ENCODE measurements at places on chromosomes 7 and 10.

GRCh38 chr10:118543714-118544400 is 51.6 kb downstream of the PRLHR start:
- peak; percentile 36 for DNase-seq

DNA sequence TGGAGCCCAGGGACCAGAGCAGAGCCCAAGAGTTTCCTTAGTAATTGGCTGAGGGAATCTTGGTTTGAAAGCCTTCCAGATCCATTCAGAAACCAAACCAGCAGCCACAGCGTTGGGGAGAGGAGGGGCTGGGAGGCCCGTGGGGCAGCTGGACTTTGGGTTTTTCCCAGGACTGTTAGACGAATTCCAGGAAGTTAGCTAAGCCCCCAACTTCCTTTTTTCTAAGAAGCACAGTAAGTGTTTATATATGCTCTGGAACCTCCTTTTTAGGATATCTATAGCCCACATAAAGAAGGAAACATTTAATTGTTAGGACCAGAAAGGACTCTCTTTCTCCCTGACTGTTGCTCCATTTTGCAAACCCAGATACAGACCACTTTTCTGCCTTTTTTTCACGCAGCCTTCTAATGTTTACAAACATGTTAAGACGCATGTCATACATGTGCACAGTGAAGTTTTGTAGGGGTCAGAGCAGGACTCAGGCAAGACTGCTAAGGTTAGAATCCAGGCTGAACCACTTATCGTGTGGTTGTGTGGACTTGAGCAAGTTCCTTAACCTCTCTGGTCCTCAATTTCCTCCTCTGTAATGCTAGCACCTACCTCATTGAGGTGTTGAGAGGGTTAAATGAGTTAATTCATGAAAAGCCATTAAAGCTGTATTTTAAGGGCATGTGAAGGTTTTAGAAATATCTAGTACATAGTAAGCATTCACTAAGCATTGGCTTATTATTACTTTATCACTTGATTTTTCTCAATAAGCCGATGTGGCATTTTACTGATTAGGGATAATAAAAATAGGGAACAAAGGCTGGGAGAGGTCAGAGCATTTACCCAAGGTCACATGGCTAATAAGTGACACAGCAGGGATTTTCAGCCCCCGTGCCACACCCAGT is 42.4 kb downstream of the TBATA start:
- no peak for DNase-seq

GRCh38 chr10:24951201-24952142 is 934 bp downstream of the PRTFDC1 start:
- DNase-seq: no peak

- no peak for DNase-seq
Measured at GRCh38 chr7:157507987-157508386, 171.2 kb downstream of the DNAJB6 start.

GRCh38 chr7:145020454-145020853 is 184.6 kb upstream of the TPK1 start:
- no peak for DNase-seq

- no peak for DNase-seq
Measured at GRCh38 chr7:46930366-46930765, 651.5 kb downstream of the TNS3 start.

DNA sequence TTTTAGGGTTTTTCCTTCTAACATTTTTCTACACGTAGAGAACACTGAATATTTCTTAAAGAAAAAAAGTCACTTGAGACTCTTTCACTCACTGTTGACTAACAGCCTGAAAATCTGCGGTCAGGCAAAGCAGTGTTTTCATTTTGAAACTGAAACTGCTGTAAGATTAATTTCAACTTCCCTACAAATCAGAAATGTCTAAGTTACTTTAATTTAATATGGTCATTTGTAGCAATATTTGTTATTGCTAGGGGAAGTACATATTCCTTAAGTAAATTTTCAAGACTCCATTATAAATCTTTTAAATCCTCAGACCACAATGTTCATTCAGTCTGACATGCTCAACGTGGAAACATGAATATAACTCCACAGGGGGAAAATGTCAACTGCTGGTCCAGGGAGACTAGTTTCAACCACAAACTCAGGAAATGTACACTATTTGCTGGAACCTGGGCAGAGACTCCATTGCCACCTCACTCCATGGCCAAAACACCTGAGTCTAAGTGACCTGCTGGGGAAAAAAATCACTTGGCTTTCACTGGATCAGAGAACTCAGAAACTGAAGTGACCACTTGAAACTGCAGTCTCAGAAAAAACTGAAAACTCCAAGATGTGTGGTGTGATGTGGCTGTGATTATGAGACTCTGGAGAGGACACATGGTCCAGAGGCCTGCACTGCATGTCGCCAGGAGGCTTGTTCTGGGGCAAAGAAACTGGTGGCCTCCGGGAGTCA is 161.2 kb downstream of the TAX1BP1 start:
- no peak for DNase-seq

DNA sequence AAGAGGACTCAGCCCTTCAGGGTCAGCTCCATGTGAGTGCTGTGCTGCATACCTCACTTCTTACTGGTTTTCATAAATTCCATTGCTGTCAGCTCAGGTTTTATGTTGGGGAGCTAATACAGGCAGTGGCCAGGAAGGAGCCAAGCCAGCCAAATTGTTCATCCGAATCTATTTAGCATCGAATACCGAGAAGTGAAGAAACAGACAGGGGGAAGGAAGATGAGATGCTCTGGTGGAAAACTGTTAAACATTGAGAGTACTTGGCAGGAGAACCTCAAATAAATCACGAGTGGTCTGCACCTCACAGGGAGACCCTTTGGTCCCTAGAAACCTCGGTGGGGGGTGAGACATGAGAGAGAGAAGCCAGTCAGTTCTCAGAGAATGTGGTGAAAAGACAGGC is 196.0 kb upstream of the TMEM72 start:
- no peak for DNase-seq

DNA sequence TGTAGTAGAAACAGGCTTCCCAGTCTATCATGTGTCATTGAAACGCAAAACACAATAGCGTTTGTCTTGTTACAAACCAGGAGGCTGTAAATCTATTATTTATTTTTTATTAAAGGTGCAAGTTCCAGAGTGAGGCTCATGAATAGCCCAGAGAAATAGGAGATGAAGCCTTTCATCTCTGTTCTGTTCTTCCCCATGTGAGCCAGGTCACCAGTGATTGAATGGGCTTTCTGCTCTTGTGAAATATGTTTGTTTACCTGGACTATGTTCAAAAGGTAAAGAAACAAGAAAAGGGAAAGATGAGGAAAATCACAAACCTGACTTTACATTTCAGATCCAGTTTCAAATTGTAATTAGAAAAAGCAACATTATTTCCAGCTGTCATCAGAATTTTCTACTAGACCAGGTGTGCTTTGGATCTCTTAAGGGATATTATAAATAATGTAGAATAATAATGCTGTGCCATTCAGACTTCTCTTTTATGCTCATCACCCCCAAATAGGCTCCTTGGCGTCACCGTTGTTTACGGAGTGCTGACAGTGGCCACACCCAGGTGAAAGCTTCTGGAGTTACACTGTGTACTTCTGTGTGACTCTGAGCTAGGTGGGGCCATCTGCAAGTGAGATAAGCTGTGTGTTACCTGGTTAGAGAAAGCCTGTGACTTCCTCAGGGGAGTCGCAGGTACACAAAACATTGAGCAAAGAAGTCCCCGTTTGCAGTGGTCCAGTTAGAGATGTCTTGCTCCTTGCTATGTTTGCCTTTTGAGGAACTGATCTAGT is 274.9 kb downstream of the SDK1 start:
- no peak for DNase-seq

DNA sequence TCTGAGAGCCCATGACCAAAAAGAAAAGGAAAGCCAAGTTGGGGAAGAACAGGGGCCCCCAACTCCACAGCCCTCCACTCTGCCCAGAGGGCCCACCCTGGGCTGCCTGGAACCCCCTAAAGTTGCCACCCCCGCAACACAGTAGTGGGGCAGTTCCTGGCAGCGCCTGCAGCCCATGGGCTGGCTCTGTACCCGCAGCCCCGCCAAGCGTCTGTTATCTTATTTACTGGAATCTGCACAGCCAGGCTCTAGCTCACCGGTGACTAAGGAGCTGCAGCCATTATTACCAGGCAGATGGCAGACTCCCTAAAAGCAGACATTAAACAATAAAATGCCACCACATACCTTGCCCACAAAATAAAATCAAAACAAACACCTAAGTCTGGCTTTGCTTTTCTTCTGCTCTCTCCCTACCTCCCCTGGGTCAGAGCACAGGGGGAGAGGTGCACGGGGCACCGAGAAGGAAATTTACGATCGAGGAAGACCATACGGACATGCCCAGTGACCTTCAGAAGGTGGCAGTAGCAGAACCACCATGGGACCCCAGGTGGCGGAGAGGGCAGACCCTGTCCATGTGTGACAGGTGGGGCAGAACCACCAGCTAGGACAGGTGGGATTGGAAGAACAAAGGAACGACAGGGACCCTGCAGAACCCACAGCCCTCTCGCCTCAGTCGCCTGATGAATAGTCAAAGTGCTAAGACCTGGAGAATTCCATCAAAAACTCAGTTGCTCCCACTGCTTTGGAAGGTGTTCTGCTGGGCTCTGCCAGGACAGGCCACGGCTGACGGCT is 66.3 kb downstream of the PRKAG2 start:
- no peak for DNase-seq

GRCh38 chr7:67463983-67464382 is 467.4 kb downstream of the TYW1 start:
- DNase-seq: no peak

DNA sequence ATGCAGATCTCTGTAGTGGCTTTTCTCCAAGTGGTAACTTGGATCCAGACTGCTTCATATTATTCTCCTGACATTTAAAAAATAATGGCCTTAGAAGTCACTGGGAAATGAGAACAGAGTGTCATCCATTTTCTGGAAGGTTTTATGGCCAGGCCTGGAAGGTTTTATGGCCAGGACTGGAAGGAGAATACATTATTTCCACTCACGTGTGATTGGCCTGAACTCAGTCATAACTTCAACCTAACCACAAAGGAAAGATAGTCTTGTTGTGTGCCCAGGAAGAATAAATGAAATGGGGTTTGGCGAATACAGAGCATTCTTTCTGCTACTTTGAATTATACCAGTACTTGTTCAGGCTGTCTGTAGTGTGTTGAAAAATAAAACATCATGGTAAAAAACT is 360.9 kb downstream of the GPAM start:
- DNase-seq: no peak

DNA sequence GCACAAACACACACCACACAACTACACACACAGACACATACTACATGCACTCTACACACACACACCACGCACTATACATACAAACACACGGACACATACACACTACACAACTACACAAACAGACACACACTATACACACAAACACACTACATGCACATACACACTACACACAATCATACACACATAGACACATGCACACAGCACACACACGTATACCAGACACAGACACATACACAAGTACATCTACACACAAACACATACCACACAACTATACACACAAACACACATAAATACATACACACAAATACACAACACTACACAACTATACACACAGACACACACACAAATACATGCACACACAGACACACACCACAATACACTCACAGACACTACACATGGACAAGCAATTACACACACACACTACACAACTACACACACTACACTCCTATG is 4.6 kb downstream of the GPR15LG start:
- DNase-seq: no peak

GRCh38 chr10:124243702-124244121 is 150.3 kb upstream of the CHST15 start:
- DNase-seq: no peak

GRCh38 chr7:73682745-73683055 is 553 bp downstream of the DNAJC30 start:
- no peak for DNase-seq

- no peak for DNase-seq
Measured at GRCh38 chr7:46035166-46035565, 114.1 kb upstream of the IGFBP3 start.
